Breast epithelium (tissue), 4 donors: ENCODE measurements at places on chromosomes 1 and 21. TPM values are rescaled to one million over a fixed set of nuclear protein-coding genes. Genes with fewer than 3 reads are reported as not detected.

Gene BLZF1
- 22.0 TPM for total RNA-seq

Gene NPPA
- total RNA-seq, result not detected

Gene GUCA2A
- total RNA-seq, result not detected

GRCh38 chr1:64539781-64540218, 69.9 kb downstream of the CACHD1 start:
- DNase-seq, result no peak
- no peaks in the 10 kb centered on the region for H3K36me3 ChIP-seq
- no peaks in the 10 kb centered on the region for H3K27me3 ChIP-seq
- peak overlapping the region; percentile 17 for H3K4me3 ChIP-seq

DNA sequence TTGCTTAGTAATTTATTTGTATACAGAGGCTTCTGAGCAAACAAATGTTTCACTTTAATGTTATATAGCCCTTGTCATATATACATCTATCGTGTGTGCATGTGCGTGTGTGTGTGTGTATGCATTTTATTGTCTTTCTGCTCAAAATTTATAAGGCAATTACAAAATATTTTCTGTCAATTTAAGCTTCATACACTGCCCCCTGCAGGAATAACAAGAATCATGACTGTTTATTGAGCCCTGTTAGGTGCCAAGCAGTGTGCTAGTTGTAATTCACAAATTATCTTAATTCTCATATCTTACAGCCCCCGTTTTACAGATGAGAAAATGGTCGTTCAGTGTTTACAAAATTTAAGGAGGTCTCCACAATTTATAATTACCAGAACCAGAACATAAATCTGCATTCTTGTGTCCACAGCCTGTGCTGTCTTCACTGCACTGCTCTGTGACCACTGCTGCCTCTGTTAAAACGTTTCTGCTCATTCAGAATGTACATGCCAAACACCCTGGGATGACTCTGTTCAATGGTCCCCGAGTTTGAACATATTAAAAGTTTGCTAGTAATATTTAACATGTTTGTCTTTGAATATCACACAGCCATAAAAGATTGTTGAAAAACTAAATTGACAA, 181.3 kb downstream of the ATP6V1G3 start:
- H3K36me3 ChIP-seq, result no peaks in the 10 kb centered on the region
- H3K27me3 ChIP-seq, result no peaks in the 10 kb centered on the region
- DNase-seq, result no peak

DNA sequence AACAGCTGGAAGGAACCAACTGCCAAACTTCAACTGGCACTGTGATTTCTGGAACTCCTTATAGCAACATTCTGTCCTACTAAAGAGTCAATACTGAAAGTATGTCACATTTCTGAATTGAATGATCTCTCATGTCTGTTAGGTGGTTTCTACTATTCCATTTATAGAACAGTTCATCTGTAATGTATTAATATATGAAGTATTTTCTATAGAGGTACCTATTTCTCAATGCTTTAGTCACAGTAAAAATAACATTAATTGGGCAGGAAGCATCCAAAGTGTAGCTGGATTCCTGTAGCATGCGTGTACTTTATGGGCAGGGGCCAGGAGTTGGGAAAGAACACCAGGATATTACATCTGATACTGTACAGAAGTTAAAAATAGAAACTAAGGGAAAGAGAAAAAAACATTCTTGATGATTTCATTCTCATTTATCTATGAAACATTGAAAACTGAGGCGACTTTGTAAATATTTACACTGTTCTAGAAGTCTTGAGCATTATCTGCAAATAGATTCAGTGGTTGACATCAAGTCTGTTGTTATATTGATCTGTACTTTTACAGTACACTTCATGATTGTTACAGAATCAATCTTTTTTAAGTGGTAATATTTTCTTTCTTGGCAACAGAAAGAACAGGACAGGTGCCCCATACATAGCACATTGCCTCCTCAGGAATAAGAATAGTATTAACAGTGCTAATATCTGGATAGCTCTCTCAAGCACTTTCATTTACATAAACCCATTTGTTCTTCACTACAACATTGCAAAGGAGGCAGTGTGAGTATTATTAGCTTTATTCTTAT, 6.2 kb upstream of the ZNF281 start:
- H3K4me1 ChIP-seq, result no peaks in the 10 kb centered on the region
- H3K36me3 ChIP-seq, result no peaks in the 10 kb centered on the region
- no peak overlapping the region for H3K4me3 ChIP-seq
- no peak for DNase-seq

DNA sequence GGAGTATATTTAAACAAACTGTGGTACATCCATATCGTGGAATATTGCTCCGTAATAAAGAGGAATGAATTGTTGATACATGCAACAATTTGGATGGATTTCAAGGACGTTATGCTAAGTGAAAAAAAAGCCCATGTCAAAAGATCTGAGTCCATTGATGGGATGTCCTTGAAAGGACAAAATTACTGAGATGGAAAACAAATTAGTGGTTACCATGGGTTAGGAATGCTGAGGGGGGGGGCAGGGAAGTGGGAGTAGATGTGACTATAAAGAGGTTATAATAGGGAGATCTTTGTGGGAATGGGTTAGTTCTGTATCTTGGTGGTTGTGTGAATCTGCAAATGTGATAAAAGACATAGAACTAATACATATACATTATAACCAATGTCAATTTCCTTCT, 409.3 kb downstream of the SRGAP2C start:
- no peaks in the 10 kb centered on the region for H3K4me1 ChIP-seq
- H3K27ac ChIP-seq, result no peak overlapping the region
- H3K4me3 ChIP-seq, result no peak overlapping the region
- no peak for DNase-seq

GRCh38 chr1:23793018-23793781, 2.3 kb downstream of the LYPLA2 start:
- H3K36me3 ChIP-seq, result no peaks in the 10 kb centered on the region
- H3K27ac ChIP-seq, result peak overlapping the region; percentile 6
- no peaks in the 10 kb centered on the region for H3K27me3 ChIP-seq
- H3K4me1 ChIP-seq, result peaks cover 14% of the 10 kb centered on the region
- H3K4me3 ChIP-seq, result no peak overlapping the region
- peak; percentile 70 for DNase-seq

DNA sequence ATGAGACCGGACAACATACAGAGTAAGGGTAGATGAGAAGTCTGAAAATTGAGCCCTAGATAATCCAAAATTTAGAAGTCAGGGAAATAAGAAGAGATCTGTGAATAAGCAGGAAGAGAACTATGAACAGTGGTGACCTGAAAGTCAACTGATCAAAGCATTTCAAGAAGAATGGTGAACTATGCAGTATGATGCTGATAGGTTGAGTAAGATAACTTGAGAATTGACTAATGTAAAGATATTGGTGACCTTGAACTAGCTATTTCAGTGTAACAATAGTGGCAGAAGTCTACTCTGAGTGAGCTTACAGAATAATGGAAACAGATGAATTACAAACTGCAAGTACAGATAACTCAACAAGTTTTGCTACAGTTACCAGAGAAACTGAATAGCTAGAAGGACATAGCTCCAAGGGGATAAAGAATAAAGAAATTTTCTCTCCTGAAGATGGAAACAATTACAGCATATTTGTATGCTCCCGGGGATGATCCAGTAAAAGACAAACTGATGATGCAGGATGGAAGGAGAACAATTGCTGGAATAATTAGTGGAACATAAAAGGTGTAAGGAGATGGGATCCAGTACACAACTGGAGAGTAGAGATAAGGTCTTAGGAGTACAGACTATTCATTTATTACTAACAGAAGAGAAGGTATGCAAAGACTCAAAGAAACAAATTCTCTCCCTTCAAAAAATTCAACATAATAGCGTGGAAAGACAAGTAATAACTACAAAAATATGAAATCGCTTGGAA, 10.9 kb downstream of the NRDC start:
- DNase-seq, result no peak
- H3K27ac ChIP-seq, result no peak overlapping the region
- H3K36me3 ChIP-seq, result no peaks in the 10 kb centered on the region
- no peaks in the 10 kb centered on the region for H3K27me3 ChIP-seq
- H3K4me3 ChIP-seq, result no peak overlapping the region
- H3K4me1 ChIP-seq, result no peaks in the 10 kb centered on the region
